Epithelial cell of esophagus (primary cell): ENCODE measurements at places on chromosomes 2 and 18.

DNA sequence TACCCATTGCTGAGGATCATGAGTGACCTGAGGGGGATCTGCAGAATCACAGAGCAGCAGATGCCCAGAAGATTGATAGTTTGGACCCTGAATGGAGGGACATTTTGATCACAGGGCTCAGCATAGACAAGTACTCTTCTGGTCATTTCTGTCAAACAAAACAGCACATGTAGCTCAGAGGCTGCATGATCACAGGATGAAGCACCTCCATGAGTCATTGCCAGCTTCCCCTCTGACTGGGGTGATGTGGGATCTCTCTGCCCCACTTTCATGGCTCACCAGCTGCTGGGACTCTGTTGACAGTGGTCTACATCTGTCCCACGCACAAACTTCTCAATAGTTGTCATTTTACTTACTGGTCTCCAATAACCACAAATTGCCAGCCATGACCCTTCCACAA lies 264.1 kb downstream of the RPIA start:
- DNase-seq, result peak; percentile 16

DNA sequence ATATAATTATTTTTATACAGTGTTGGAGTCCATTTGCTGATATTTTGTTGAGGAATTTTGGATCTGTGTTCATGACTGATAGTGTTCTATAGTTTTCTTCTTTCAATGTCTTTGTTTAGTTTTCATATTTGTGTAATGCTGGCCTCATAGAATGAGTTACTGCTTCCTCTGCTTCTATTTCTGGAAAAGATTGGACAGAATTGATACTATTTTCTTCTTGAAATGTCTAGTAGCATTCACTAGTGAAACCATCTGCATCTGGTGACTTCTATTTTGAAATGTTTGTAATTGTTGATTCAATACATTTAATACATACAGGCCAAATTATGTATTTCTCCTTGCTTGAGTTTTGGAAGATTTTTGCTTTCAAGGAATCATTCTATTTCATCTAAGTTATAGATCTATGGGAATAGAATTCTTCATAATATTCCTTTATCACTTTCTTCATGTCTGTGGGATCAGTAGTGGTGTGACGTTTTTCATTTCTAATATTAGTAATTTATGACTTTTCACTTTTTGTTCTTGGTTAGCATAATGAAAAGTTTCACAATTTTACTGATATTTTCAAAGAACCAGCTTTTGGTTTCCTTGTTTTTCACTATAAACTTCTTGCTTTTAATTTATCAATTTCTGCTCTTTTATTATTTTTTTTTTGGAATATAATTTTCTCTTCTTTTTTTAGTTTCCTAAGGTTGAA lies 509.9 kb upstream of the VRK2 start:
- no peak for DNase-seq

GRCh38 chr18:31652877-31653276 lies 31.5 kb downstream of the B4GALT6 start:
- no peak for DNase-seq

GRCh38 chr2:148796735-148797512 lies 78.1 kb upstream of the KIF5C start:
- DNase-seq, result no peak

DNA sequence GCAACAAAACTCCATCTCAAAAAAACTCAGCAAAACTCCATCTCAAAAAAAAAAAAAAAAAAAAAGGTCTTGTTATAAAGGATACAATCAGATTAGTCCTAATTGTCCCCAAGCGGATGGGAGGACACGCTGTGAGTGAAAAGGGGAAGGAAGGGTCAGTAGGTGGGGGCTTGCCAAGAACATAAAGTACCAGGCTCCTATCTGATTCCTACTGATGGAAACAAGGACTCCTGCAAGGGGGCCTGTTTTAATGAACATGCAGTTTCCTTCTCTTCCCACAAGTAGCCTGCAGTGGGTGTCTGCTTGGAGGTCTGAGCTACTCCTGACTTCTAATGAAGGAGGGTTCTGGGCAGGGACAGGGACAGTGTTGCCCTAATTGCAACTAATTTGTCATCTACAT lies 7.9 kb downstream of the SCG2 start:
- DNase-seq, result no peak

DNA sequence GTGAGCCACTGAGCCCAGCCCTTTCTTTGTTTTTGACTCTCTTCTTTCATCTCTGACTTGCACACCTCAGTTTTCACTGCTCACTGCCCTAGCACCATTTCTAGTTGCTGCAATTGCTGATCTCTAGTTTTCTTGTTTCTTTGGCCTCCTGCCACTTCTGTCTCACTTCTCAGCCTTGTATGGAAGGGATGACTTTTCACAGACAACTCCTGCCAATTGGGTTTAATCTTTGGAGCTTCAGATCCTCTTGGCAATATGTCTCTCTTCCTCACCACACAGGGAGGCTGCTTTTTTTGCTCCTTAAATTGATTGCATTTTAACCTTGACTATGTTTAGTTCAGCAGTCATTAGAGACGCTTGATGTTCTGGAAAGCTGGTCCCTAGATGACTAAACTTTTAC lies 323.1 kb downstream of the CTNNA2 start:
- no peak for DNase-seq

GRCh38 chr18:13382954-13383827 lies 164.6 kb downstream of the LDLRAD4 start:
- DNase-seq, result no peak

- DNase-seq, result no peak
These were observed 80.1 kb downstream of the KCNS3 start for GRCh38 chr2:17958466-17959092.

- no peak for DNase-seq
These were observed 211.4 kb upstream of the SMIM21 start for GRCh38 chr18:75638776-75639471.

GRCh38 chr2:71704688-71705087 lies 251.3 kb downstream of the DYSF start:
- no peak for DNase-seq

- DNase-seq, result no peak
These were observed 270.1 kb downstream of the RDH14 start for GRCh38 chr2:18290386-18290785.

GRCh38 chr2:124664363-124664762 lies 639.3 kb downstream of the CNTNAP5 start:
- no peak for DNase-seq

DNA sequence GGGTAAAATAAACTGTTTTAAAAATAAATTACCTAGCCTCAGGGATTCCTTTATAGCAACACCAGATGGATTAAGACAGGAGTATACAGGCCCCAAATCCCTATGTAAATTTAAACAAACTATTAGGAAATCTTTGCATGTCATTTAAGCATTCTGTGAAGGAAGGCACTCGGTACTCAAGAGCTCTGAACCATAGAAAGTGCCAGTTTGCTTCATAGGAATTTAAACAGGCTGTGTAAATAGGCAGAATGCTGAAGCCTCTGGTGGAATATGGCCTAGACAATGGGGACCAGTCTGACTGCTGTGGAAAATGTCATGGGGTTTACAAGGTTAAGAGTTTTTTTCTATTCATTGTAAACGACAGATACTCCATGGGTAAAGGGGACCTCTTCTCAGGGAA lies 377.4 kb downstream of the DLGAP1 start:
- no peak for DNase-seq

GRCh38 chr18:6058941-6059340 lies 163.6 kb upstream of the TMEM200C start:
- no peak for DNase-seq

- no peak for DNase-seq
These were observed 6.5 kb downstream of the POU3F3 start for GRCh38 chr2:104860451-104860790.

DNA sequence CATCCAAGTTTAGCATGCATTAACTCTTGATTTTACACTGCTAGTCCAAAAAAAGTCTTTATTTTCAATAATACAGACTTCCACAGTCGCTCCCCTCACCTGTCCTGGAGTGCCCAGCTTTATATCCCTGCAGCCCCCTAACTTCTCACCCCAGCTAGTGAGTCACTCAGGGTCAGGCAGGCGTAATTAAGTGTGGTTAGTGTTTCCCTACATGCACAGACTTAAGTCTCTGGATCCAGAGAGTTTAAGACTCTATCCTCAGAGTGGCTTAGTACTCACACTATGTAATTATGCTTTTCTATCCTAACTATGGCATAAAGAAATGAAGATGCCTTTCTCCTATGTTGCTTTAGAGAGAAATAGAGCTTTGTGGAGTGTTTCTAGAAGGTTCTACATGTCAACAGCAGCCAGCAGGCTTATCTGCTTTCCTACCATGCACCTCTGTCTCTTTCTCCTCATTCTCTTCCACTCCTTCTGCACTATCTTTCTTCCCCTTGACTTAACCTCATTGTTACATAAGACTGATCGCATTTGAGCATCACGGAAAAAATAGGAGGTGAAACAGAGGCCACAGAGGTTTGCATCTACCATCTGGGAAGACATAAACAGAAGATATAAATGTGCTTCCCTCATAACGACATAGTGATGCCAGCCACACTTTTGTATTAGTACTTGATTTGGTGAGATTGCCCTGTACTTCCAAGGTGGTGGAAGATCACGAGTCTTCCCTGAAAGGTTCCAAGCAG lies 34.4 kb upstream of the PMAIP1 start:
- no peak for DNase-seq

GRCh38 chr2:27191070-27191829 lies 20.6 kb upstream of the ATRAID start:
- peak; percentile 62 for DNase-seq

DNA sequence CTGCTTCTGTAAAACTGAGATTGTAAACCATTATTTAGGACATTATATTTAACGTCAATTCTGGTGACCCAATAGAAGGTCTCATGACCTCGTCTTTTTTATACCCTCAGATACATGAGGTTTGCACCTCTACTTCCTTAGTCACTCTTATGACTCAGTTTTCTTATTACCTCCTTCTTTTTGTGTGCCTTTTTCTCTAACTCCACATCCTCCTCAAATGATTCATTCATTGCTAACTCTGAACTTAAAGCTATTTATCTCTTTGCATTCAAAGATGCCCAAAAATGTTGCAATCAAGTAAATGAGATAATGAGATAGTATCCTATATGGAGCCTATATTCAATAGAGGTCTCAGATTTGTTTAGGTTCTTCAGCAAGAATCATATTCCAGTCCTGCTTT lies 121.0 kb upstream of the KYNU start:
- DNase-seq, result peak; percentile 77

- no peak for DNase-seq
These were observed 44.7 kb downstream of the NEDD4L start for GRCh38 chr18:58088691-58089065.

- DNase-seq, result no peak
These were observed 324.7 kb downstream of the LRP1B start for GRCh38 chr2:141806090-141806489.

DNA sequence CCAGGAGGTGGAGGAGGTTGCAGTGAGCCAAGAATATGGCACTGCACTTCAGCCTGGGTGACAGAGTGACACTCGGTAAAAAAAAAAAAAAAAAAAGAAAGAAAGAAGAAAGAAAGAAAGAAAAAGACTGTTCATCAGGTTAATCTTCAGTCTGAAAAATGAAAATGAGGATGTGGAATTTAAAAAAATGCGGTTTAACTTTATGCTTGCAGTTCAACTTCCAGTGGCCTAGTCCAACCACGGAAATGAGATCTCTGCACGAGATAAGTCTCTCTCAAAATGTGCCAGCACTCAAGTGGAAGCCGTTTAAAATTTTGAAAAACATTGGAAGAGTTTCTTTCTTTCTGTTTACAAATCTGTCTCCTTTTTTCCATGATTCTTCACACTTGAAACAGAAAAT lies 112.1 kb downstream of the DOCK10 start:
- no peak for DNase-seq

DNA sequence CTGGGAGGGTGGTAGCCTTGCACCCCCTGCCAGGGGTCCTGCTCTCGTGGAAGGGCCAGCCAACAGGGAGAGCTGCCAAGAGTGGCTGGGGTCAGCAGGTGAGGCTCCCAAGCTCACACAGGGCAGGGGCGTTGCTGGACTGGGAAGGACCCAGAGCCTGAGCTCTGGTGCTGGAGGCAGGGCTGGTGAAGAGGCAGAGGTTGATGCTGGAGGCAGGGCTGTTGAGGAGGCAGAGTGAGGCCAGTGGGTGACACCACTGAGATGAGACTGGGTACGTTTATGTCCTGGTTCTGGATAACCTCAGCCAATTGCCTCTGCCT lies 7.0 kb downstream of the ADRA2B start:
- no peak for DNase-seq

DNA sequence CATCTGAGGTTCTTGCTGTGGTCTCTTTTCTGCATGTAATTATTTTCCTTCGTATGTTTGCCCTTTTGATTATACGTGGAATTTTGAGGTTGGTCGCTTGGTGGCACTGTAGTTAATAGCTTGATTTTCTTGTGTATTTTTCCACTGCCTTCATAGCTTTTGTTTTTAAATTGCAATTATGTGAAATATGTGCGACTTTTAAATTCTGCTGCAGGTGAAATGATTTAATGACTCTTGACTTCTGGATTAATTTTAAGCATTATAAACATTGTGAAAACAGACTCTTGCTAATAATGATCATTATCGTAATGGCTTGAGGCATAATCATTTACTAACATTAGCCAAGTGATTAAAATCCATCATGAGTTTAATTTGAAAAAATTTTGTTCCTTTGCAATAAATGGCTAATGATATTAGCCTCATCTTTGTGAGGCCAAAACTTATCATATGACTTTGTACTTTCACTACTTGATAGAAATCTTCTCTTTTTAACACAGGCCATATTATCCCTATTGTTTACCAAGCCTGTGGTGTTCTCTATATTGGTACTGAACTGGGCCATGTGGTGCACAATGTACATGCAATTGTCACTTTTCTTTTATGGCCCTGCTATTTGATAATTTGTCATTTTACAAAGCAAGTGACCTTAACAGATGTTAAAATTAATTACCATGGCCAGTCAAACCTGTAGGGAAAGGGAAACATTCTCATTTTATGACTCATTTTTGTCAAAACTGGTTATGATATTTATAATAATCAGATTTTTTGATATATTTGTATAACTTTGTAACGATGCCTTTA lies 62.8 kb upstream of the NEUROD1 start:
- peak; percentile 71 for DNase-seq

DNA sequence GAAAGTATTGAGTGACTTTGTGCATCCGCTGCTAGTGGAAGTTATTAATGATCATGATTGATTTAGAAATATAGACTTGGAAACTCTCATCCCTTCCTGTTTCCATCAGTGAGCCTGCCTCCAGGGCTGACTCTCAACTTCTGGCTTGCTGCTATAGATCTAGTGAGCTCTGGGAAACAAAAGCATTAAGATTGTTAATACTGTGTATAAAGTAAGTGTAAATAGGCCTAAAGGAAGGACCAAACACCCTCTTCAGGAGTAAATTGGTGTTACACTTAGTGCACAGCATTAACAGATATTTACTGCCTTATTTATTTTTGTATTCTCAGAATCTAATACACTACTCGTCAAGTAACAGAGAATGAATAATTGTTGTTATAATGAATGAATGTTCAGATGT lies 285.6 kb downstream of the THSD7B start:
- peak; percentile 46 for DNase-seq
